ENCODE measurements at places on chromosomes 16 and 17.

DNA sequence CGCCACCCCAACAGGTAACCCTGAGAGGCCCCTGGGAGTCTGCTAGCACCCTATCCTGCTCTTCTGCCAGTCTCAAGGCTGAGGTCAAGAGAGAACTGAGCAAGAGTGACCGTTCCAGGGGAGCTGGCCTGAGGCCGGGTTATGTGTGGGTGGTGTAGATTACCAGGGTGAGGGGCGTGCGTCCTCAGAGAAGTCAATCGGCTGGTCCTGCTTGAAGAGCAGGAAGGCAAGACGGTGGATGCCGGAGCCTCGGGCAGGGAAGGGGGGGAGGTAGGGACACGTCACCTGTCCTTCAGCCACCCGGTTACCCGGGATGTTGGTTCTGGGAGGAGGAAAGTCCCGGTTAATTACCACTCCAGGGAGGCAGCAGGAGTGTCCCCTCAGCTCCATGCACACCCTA lies 2.6 kb upstream of the TRIM65 start:
- DNase-seq = no peak

- DNase-seq = no peak
Measured at GRCh38 chr16:29996766-29997250, 767 bp downstream of the INO80E start.

- DNase-seq = no peak
Measured at GRCh38 chr17:3915581-3915994, 677 bp downstream of the P2RX1 start.

GRCh38 chr16:12708266-12708665 lies 95.4 kb downstream of the CPPED1 start:
- DNase-seq = no peak

DNA sequence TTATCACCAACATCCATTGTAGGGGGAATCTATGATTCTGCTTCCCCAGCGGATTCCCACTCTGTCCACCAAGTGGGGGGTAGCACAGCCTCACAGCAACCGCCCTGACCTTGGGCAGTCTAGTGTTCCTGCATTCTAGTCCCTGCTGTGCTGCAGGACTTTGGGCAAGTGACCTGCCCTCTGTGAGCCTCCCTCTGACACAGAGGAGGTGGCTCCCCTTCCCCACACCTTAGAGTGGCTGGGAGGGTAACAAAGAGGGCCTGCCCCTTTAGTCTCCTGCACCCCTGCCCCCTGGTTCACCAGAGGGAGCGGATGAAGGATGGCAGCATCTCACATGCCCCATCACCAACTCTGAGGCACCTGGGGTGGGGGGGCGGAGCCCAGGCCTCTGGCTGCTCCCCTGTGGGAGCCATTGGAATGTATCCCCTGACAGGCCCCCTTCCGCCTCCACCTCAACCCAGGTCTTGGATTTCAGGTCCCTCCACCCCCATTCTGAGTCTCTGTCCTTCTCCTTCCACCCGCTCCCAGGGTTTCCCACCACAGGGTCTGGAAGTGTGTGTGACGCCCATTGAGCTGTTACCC lies 10.1 kb downstream of the GAS2L2 start:
- no peak for DNase-seq

GRCh38 chr17:4247971-4248388 lies 15.8 kb downstream of the ANKFY1 start:
- DNase-seq = no peak

DNA sequence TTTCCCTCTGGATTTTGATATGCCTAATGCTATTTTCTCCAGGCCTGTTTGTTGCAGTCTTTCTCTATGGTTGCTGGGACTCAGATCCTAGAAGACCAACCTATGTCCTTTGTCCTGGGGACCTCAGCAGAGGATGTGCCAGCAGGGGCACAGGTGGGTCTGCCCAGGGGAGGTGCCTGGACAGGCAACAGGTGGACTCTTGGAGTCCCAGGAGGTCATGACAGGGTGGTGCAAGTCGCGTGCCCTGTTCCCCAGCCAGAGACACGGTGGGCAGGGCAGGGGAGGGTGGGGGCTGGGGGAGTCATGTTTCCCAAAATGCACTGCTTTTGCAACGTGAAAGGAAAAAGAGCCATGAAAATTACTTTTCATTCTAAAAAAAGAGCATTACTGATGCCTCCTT lies 26.3 kb upstream of the PLLP start:
- no peak for DNase-seq

DNA sequence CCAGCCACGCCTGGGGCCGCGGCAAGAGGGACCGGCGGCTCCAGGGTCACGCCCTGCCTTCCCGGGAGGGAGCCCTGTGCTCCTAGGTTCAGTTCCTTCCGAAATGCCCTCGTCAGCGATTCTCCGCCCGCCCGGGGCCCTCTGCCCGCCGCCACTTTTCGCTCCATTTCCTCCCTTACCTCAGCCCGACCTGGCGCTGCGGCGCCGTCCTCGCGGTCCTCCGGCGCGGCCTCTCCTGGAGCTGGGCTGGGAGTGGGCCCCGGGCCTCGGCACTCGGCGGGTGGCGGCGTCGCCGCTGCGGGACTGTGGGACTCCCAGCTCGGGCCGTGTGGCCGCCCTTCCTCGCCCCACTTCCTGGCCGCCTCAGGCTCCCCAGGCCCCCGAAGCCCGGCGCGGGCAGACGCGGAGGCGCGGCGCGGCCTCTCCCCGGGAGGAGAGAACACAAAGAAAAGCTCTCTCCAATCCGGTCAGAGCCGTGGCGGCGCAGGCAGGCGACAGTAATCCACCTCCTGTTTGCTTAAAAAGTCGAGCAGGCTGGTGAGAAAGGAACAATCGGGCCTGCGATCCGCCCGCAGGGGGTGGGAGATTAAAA lies 1.6 kb downstream of the BAHCC1 start:
- DNase-seq = no peak

DNA sequence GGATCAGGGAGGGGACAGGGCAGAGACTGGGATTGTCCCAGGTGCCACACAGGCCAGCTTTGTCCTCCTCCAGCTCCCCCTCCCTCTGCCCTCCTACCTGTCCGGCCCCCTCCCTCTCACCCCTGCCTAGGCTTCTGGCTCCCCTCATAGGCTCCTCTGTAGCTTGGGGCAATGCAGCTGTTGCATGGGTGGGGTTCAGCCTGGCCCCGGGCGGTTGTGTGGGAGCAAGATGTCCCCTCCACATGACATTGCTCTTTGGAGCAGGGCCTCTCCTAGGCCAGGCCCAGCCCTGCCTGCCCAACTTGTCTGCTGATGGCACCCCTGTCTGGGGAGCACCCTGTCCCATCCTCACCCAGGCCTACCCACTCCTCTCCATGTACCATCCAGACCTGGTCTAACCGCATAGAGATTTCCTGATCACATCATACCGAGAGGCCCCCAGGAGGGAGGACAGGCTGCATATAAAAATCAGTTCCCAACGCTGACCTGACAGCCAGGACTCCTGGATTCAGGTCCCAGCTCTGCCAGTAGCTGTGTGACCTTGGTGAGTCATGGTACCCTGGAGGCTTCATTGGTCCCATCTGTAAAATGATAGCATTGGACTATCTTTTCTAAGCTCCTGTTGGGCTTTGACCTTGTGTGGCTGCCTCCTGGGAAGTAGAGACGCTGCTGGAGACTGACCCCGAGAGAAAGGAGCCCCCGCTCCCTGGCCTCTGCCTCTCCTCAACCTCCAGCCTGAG lies 48.8 kb upstream of the DLX4 start:
- no peak for DNase-seq

DNA sequence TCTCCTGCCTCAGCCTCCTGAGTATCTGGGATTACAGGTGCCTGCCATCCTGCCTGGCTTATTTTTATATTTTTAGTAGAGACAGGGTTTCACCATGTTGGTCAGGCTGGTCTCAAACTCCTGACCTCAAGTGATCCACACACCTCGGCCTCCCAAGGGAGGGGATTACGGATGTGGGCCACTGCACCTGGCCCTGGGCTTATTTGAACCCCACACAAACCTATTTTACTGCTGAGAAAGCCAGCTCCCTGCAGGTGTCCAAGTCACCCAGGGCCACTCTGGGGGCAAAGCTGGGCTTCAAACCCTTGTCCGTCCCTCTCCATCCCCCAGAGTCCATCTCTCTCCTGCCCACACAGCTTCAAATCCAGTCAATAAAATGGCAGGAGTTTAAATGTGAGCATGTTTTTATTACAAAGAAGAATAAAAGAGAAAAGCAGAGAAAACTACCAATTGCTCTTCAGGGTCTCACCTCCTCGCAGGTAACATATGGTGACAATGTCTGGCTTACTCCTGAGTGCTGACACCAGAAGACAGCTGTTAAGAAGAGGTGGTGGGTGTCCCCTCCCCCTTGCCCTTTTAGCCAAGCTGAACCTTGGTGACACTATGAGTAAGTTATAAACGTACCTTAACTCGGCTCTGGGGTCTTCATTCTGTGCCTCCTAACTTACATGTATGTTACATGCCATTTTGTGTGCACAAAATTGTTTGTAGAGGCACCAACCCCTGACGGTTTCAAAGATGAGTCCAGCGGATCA lies 45.4 kb downstream of the LAT start:
- DNase-seq = no peak

- no peak for DNase-seq
Measured at GRCh38 chr16:920051-920681, 50.6 kb downstream of the LMF1 start.

- DNase-seq = no peak
Measured at GRCh38 chr17:67022451-67022810, 21.9 kb upstream of the CACNG1 start.

DNA sequence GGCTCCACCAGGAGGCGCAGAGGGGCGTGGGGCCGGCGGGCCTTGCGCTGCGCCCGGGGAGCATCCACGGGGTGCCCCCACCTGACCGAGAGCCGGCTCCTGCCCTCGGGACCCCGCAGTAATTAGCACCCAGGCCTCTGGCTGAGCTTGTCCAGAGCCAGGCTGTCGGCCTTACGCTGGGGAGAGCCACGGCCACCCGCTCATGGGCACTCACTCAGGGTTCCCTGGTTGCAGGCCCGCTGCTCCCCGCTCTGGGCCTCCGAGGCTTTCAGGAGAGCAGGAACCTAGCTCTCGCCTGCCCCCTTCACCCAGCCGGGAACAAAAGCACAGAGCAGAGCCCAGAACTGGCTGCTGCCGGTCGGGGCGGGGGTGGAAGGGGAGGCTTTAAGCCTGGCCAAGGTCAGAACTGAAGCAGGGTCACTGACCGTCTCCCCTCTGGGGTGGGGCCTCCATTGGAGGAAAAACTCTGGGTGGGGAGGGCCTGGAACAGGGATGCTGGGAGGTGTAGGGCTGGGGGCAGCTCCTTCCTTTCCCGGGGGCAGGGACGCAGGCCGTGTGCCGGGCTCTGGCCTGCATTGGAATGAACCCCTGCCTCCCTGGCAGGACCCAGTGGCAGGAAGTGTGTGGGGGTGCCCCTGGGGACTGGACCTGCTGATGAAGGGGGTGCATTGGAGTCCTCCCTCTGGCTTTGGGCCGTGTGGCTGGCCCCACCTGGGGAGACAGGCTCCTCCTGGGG lies 12.3 kb downstream of the GLIS2 start:
- DNase-seq = no peak

- no peak for DNase-seq
Measured at GRCh38 chr17:81399481-81400153, 4.4 kb downstream of the BAHCC1 start.

GRCh38 chr17:21276264-21276588 lies 8.3 kb upstream of the MAP2K3 start:
- DNase-seq = no peak

DNA sequence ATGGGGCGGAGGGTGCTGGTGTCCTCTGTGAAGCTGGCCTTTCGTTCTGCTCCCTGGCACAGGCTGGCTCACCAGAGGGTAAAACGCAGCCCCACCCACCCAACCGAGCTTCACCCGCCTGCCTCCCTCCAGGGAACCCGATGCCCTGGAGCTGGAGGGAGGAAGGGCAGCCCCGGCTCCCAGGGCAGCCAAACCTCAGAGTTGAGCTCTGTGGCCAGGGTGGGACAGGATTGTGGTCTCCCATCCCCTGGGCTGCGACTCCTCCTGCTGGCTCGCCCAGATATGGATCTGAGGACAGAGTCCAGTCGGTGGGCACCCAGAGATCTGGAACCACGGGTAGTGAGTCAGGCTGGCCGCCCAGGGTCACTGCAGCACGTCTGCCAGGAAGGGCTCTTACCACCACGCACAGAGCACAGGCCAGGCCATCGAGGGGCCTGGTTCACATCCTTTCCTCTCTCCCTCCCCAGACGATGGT lies 42.6 kb upstream of the CHMP6 start:
- no peak for DNase-seq

GRCh38 chr16:21161211-21161610 lies 2.7 kb downstream of the LDAF1 start:
- DNase-seq = no peak

DNA sequence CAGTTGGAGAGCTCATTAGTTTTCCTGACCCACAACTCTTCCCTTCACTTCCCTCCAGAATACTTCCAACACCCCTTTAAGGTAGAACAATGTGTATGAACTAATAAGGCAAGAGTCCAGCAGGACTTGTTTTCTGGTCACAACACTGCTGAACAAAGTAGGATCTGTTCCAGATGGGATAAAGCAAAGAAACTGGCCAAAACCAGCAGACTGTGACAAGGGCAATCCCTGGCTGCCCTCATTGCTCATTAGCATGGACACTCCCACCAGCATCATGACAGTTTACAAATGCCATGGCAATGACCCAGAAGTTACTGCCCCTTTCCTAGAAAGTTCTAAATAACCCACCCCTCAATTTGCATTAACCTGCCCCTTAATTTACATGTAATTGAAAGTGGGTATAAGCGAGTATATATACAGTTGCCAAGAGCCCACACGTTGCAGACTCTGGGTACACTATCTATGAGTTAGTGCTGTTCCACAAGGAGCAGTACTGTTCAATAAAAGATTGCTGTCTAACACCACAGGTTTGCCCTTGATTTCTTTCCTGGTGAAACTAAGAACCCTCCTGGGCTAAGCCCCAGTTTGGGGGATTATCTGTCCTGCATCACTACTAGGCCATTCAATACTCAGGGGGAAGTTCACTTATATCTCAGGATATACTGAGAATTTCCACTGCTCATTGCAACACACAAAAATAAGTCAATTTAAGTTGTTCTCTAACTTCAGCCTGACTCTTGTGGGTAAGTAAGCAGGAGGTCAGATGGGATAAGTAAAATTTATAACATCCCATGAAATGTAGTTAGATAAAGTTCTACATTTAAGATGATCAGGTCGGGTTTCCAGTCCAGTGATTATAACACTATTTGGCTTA lies 82.3 kb downstream of the SSH2 start:
- no peak for DNase-seq

GRCh38 chr17:45414990-45415881 lies 17.4 kb downstream of the ARHGAP27 start:
- no peak for DNase-seq

GRCh38 chr17:42878123-42878880 lies 22.3 kb upstream of the G6PC1 start:
- DNase-seq = no peak

GRCh38 chr16:578870-579405 lies 9.2 kb downstream of the PIGQ start:
- no peak for DNase-seq

Data from SW 1271 (cell line).